Stimulated activated naive CD8-positive, alpha-beta T cell treated with anti-CD3 and anti-CD28 coated beads, Interleukin-15, Interleukin-2, amounts not matched to agents 100 U/mL and 50 U/mL, for 24 hours (primary cell): ENCODE measurements at places on chromosomes 1 and 21.

DNA sequence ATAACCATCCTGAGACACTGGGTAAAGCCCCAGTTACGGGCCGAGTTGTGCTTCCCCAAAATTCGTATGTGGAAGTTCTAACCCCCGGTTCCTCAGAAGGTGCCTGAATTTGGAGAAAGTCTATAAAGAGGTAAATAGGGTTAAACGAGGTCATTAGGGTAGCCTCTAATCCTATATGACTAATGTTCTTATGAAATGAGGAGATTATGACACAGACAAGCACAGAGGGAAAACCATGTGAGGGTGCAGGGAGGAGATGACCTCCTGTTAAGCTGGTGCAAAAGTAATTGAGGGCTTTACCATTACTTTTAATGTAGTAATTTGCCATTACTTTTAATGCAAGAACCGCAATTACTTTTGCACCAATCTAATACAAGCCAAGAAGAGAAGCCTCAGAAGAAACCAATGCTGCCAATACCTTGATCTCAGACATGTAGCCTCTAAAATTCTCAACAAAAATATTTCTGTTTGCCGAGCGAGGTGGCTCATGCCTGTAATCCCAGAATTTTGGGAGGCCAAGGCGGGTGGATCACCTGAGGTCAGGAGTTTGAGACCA lies 260.8 kb downstream of the GPATCH2 start:
- DNase-seq = no peak

GRCh38 chr1:30855686-30856259 lies 52.8 kb downstream of the SDC3 start:
- no peak for DNase-seq

- DNase-seq = no peak
Observed at GRCh38 chr1:70003211-70003908, 202.0 kb downstream of the LRRC40 start.

GRCh38 chr1:200873671-200874397 lies 1.1 kb downstream of the GPR25 start:
- DNase-seq = no peak

DNA sequence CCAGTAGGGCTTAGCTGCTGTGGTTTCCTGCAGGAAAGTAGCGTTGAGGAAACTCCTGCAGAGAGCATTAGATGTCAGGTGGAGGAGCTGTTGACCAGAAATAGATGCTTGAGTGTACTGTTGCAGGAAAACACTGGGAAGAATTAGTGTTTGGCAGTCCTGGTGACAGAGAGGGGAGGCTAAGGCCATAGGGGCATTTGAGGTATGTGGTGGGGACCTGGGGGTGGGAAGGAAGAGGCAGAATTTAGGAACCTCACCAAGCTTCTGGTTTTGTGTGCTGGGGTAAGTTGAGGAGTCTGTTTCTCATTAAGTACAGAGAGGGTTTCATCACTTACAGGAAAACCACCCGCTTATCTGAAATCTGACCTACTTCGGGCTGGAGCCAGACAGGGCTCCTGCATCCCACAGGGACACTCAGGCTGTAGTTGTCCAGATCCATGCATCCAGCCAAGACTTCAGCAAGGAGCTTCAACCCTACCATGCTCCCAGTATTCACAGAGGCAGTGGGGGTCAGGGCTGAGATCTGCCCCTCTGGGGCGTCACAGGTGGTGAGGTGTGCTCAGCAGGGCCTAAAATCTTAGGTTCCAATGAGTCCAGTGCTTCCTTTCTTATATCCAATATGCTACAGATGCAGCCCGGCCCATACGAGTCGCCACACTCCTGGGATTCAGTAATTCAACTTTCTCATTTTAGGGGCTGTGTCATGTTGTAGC lies 15.1 kb downstream of the SH2D2A start:
- no peak for DNase-seq

GRCh38 chr1:18556364-18556763 lies 74.3 kb upstream of the PAX7 start:
- DNase-seq = no peak

DNA sequence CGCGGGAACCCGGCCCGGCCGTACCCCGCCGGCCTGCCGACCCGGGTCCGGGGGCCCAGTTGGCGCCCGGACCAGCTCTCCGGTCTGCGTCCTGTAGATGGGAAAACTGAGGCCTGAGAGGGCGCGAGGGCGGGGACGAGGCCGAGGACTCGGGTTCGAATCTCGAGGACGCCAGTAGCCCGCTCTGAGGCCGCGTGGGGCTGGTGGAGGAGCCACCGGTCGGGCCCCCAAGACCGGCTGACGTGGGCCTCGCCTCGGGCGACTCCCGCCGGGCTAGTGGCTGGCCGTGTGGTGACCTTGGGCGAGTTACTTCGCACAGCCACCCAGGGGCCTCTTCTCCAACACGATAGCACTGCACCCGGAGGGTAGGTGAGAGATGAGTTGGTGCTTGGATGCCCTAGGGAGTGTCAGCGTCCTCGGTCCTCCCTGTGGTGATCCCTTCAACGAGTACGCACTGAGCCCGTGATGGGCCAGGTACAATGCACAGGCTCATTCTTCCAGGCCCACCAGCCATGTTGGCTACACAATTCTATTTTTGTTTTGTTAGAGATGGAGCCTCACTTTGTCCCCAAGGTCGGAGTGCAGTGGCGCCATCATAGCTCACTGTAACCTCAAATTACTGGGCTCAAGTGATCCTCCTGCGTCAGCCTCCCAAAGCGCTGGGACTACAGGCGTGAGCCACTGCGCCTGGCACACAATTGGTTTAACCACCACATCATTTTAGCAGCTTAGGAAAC lies 404 bp upstream of the SCMH1 start:
- no peak for DNase-seq
